Erythroblast (primary cell): ENCODE measurements at places on chromosomes 2 and 18.

DNA sequence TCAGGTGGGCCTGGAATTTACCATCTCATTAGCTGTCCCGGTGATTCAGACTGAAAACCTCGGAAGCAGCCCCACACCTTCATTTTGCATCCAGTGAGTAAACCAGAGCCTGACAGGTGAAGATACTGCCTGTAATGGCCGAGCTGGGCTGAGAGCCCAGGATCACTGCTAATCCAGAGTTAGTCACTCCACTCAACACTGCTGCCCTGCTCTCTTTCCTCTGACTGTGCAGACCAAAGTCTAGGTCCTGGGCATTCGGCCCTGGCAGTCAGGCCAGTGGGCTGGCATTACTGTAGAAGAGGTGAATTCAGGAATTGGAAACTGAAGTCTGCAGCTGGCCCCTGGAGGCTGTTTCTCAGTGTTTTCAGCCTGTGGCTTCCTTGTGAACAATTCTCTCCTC, 44.3 kb downstream of the TMEM17 start:
- no peak for DNase-seq

DNA sequence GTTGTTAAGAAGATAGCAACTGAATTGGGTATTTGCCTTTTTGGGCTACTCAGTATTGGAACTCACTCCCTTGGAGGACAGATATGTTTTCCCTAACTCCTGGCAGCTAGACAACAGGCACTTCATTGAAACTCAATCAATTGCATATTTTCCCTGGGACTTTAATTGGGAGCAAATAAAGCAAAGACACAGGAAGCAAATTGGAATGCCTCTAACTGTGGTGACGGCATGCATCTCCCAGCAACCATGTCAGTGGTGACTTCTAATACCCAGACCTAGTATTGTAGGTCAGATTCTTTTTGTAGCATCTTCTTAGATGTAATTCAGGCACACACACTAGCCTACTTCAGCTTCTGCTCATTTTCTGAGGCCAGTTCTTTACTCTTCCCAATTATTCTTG, 164.2 kb upstream of the SETBP1 start:
- DNase-seq = no peak

GRCh38 chr18:9434122-9434701, 41.1 kb upstream of the RALBP1 start:
- no peak for DNase-seq

DNA sequence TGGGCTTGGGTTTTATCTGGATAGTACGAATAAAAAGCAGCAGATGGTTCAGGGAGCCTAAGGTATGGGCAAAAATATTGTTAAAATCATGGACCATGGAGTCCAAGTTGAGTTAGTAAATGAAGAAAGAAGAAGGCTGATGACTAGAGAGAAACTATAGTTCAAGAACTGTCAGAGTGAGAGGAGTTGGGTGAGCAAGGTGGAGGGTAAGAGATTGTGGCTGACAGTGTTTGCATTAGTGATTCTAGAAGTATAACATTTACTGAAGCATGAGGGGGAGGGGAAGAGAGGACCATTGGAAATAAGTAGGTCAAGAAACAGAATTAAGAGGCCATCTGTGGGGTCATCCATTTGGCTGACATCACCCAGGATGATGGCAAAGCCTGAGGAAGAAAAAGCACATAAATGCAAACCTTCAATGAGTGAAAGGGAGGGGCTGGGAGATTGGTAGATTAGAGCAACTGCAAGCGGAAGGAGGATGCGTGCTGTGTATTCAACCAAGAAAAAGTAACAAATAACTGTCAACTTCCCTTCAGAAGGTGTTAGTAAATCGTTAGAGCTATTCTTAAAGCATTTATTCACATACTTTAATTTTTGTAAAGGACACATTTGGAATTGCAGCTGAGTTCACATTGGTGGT, 392.8 kb downstream of the TSN start:
- DNase-seq = no peak

DNA sequence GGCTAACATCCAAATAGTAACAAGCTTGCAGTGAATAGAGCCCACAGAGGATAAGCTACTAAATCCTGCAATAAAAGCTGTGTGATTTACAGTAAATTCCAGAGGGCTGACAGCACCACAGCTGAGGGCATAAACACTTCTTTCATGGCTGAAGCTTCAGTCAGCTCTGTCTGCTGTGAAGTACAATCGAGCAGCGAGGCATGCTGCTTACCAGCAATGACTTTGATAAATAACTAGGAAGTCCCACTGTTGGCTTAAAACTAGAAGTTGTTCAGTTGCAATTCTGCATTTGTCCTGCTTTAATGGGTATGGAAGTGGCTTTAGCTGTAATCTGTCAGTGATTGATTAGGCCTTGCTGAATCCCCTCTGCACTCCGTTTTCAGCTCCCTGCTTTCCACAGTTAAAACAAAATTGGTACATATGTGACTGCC, 65.2 kb upstream of the FIGN start:
- no peak for DNase-seq

- no peak for DNase-seq
These were observed 213.9 kb downstream of the NDUFA10 start for GRCh38 chr2:239811111-239811781.

- no peak for DNase-seq
These were observed 72.4 kb downstream of the ZEB2 start for GRCh38 chr2:144447535-144447934.
